ENCODE measurements at places on chromosomes 6 and 20.

DNA sequence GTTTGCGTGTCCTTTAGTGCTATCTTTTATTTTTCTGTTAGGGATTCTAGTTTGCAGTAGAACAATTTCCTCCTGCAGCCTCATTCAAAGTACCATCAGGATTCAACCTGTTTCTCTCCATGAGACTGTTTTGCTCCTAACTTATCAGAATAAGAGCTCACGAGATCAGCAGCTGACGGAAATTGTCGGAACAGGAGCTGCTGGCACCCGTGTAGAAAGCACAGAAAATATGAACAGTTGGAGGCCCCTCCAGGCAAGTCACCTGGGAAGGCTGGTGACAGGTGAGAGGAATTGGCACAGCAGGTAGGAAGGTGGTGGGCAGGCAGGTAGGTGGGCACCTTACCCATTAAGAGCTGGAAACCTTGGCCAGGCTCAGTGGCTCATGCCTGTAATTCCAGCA, 368.6 kb downstream of the CDH26 start:
- DNase-seq: no peak

- DNase-seq: peak; percentile 79
Measured at GRCh38 chr6:64330694-64331307, 695.2 kb downstream of the PHF3 start.

GRCh38 chr6:6331946-6332601, 11.6 kb upstream of the F13A1 start:
- DNase-seq: no peak

- no peak for DNase-seq
Measured at GRCh38 chr20:52231230-52231746, 39.7 kb upstream of the ZFP64 start.

GRCh38 chr6:32255199-32256153, 31.6 kb upstream of the NOTCH4 start:
- DNase-seq: peak; percentile 76

DNA sequence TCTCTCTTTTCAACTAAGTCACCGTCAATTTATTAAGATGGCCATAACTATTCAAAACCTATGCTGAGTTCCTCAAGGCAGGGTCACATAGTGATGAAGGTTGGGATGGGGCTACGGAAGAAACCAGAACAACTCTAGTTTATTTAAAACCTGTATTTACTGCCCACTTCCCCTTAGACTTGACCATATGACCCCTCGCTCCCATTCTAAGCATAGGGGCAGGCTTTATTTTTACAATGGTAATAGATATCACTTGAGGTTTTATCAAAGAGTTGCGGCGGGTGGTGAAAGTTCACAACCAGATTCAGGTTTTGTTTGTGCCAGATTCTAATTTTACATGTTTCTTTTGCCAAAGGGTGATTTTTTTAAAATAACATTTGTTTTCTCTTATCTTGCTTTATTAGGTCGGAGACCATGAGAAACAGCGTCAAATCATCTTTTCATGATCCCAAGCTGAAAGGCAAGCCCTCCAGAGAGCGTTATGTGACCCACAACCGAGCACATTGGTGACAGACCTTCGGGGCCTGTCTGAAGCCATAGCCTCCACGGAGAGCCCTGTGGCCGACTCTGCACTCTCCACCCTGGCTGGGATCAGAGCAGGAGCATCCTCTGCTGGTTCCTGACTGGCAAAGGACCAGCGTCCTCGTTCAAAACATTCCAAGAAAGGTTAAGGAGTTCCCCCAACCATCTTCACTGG, 5.5 kb downstream of the EDN1 start:
- no peak for DNase-seq

DNA sequence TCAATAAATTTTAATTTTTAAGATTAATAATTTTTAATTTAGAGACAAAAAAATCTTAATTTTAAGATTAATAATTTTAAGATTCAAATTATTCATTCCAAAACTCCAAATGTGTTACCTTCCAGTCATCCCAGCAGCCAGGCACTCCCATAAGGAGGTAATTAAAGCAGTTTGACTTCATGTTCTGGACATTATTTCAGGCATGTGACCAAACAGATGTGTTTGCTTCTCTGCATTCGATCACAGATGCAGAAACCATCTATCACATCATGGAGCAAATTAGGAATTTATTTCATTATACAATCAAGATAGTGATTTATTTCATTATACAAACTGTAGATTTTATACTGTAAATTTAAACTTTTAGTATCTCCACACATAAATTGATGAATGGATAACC, 150.3 kb downstream of the AKAP7 start:
- DNase-seq: no peak

- DNase-seq: no peak
Measured at GRCh38 chr6:74058606-74059005, 362.6 kb downstream of the CD109 start.

DNA sequence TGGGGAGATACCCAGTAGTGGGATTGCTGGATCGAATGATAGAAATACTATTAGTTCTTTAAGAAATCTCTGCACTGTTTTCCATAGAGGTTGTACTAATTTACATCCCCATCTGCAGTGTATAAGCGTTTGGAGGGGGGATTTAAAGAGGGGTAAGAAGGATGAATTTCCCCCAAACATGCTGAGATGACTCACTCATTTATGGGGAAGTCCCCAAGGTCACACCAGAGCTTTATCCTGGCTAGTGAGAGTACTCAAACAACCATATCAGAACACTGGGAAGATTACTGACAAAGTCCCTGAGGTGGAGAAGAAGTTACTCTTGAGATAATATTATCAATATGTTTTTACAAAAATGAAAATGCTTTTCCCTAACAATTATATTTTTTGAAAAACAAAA, 44.0 kb downstream of the ROS1 start:
- DNase-seq: no peak

GRCh38 chr6:89542866-89543265, 95.7 kb downstream of the LYRM2 start:
- no peak for DNase-seq

GRCh38 chr6:56172144-56172543, 75.2 kb downstream of the COL21A1 start:
- DNase-seq: no peak

DNA sequence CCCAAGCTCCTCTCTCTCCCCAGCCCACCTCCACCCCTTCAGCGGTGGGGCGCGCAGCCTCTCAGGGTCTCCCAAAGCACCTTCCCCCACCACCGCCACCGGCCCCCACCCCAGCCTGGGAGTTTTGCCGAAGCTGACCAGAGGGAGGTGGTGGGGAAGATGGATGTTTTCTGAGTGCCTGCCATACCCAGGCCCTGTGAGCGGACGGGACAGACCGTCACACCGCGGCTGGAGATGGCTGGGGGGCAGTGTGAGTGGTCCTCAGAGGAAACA, 5.7 kb downstream of the C20orf204 start:
- no peak for DNase-seq

DNA sequence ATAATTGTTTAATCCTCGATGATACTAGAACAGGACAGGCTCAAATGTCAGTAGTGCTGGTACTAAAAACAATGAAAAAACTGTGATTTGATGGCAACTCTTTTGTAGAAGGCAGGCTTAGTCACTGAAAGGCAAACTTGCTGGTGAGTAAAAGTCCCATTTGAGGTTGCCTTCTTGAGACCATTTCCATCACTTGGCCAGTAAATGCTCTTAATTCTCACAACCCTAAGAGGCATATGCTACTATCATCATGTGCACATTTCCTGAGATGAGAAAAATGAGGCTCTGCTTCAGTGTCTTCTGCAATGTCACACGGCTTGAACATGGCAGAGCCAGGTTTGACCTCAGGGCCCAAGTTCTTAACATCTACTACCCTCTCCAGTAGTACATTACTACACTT, 9.9 kb downstream of the AKIRIN2 start:
- no peak for DNase-seq

- no peak for DNase-seq
Measured at GRCh38 chr6:113847447-113847846, 9.7 kb upstream of the MARCKS start.

- DNase-seq: peak; percentile 32
Measured at GRCh38 chr6:170136541-170137175, 154.2 kb downstream of the DLL1 start.

DNA sequence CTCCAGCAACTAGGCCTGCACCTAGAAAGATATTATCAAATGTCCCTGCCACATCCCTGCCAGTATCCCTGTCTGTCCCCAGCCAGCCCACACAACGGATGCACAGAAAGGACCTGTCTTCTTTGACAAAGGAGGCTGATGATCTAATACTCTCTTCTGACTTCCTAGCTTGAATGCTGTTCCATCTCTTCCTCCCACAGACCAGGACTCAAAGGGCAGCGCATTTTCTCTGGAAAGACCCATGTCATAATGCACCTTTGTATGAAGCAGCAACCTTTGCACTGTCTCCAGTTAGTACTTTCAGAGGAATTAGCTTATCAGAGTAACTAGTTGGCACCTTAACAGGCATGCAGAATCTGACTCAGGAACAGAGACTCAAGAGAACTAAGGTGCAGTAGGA, 53.3 kb upstream of the TAF8 start:
- DNase-seq: no peak

GRCh38 chr20:58077282-58077681, 151.2 kb downstream of the ANKRD60 start:
- no peak for DNase-seq

DNA sequence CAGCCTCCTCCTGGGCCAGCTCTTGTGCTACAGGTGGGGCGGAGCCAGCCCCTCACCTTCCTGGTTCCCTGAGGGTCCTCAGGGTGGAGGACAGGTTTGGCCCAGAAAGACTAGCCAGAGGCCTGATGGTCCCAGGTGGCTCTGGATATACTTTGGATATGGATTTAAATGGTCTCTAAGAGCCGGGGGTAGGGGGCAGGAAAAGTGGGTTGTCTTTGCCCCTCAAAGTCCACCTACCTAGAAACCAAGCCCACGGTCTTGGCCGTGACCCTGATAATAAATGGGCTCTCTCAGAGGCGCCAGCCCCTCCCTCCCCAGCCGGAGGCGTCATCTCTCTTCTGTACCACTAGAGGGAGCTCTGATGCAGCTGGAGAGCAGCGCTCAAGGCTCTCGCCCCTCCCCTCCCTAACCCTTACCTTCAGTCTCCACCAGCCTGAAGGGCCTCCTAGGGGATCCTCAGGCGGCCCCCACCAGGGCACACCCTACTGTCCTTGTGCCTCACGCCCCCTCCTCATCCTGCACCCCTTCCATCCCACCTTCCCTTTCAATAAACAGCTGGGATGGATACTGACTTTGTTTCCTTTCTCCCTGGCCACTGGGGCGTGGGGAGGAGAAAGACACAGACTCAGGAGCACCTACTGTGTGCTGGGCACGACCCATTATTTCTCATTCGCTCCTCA, 7.5 kb downstream of the NRSN2 start:
- DNase-seq: peak; percentile 74

- no peak for DNase-seq
Measured at GRCh38 chr6:44800171-44800783, 412.8 kb downstream of the CDC5L start.
